Endothelial cell of coronary artery (primary cell): ENCODE measurements at places on chromosomes 6 and 20. TPM values are rescaled to one million over a fixed set of nuclear protein-coding genes. Genes with fewer than 3 reads are reported as not detected.

Gene PIGU
- total RNA-seq, result 6.4 and 6.5 TPM in 2 replicates

Gene TP53TG5
- total RNA-seq, result not detected in 2 replicates

Gene TRIM10
- total RNA-seq, result not detected in 2 replicates

Gene MED23
- total RNA-seq, result 25.6 and 32.5 TPM in 2 replicates

Gene CD83
- 0.19 and 0.63 TPM in 2 replicates for total RNA-seq

Gene SLC32A1
- not detected in 2 replicates for total RNA-seq

Gene KIZ
- total RNA-seq, result 4.1 and 7.1 TPM in 2 replicates

Gene PPP1R3D
- 5.2 and 6.2 TPM in 2 replicates for total RNA-seq

Gene NKX2-4
- not detected in 2 replicates for total RNA-seq

Gene ARFGEF3
- total RNA-seq, result 1.7 and 4.8 TPM in 2 replicates

Gene RIMS4
- not detected in 2 replicates for total RNA-seq

Gene SAMD5
- total RNA-seq, result 0.28 and 1.2 TPM in 2 replicates

Gene DCBLD1
- 37.0 and 37.7 TPM in 2 replicates for total RNA-seq

Gene TOP1
- total RNA-seq, result 21.8 and 28.5 TPM in 2 replicates
